ENCODE measurements at places on chromosomes 3 and 15.

DNA sequence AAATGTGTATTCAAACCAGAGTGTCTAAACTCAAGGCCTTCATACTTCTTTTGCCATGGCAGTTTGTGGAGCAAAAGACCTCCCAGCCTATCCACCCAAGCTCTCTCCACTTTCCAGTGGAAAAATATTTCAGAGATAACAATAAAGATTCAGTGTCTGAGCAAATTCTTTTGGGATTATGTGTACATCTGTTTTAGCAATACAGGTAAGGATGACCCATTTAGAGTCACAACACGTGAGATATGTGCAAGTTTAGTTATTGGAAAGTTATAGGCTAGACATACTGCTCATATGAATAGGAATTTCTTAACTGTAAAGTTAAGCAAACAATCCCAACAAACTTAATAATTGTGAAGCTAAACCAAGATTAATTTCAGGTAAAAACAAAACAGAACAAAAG, 174.5 kb upstream of the LRIG1 start:
- no peak for DNase-seq

GRCh38 chr15:76793162-76793561, 112.0 kb downstream of the SCAPER start:
- DNase-seq: no peak

GRCh38 chr15:100775581-100776185, 103.9 kb upstream of the ALDH1A3 start:
- no peak for DNase-seq

- no peak for DNase-seq
These were observed 10.7 kb downstream of the NFKBIZ start for GRCh38 chr3:101859882-101860448.

DNA sequence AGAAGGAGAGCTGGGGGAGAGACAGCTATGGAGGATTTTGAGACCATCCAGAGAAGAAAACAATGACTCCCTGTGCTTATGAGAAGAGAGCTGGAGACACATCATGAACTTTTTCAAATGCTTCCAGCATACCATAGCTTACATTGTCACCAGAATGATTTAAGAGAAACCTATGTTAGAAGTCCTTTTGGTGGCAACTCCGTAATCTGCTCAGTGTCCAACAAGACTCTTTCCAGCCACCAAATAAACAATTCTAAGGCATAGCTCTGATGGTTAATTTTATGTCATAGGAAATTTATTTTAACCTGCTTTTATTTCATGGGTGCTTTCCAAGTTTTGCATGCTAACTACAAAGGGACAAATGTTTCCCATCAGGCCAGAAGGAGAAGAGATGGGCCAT, 200.3 kb upstream of the MCTP2 start:
- no peak for DNase-seq

- DNase-seq: peak; percentile 85
These were observed 178.0 kb upstream of the UMPS start for GRCh38 chr3:124552224-124552623.

GRCh38 chr3:33834096-33834453, 35.6 kb downstream of the PDCD6IP start:
- no peak for DNase-seq

DNA sequence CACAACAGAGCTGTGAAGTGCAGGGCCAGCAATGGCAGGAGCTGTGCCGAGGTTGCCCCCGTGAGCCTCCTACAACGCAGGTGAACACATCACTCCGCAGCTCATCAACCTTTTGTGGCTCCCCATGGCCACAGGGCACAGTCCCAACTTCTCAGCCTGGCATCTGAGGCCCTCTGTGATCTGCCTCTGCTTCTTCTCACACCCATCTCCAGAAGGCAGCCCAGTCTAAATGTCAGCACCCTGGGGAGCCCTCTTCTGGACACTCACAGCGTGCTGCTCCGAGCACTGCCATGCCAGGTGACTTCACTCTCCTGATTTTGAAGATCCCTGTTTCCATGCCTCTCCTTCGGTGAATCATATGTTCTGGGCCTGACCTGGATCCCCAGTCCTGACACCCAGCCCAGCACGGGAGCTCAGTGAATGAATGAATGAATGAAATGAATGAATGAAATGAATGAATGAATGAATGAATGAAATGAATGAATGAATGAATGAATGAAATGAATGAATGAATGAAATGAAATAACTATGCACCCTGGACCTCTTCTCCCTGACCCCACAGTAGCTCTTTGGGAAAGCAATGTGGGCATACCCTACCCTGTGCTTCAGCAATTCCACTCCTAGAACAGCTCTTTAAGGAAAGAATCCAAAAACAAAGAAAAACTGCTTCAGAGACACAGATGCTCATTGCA, 17.9 kb upstream of the SKIC8 start:
- DNase-seq: no peak

GRCh38 chr15:60839510-60840211, 360.7 kb upstream of the ICE2 start:
- DNase-seq: no peak

GRCh38 chr3:171023566-171023965, 3.0 kb downstream of the SLC2A2 start:
- DNase-seq: no peak

GRCh38 chr3:150447631-150448465, 39.8 kb downstream of the TSC22D2 start:
- peak; percentile 33 for DNase-seq

GRCh38 chr3:46114323-46114988, 87.2 kb upstream of the XCR1 start:
- peak; percentile 88 for DNase-seq

- DNase-seq: no peak
These were observed 94.1 kb downstream of the FLNB start for GRCh38 chr3:58102390-58102750.

GRCh38 chr3:43843386-43843785, 152.6 kb downstream of the ABHD5 start:
- no peak for DNase-seq

DNA sequence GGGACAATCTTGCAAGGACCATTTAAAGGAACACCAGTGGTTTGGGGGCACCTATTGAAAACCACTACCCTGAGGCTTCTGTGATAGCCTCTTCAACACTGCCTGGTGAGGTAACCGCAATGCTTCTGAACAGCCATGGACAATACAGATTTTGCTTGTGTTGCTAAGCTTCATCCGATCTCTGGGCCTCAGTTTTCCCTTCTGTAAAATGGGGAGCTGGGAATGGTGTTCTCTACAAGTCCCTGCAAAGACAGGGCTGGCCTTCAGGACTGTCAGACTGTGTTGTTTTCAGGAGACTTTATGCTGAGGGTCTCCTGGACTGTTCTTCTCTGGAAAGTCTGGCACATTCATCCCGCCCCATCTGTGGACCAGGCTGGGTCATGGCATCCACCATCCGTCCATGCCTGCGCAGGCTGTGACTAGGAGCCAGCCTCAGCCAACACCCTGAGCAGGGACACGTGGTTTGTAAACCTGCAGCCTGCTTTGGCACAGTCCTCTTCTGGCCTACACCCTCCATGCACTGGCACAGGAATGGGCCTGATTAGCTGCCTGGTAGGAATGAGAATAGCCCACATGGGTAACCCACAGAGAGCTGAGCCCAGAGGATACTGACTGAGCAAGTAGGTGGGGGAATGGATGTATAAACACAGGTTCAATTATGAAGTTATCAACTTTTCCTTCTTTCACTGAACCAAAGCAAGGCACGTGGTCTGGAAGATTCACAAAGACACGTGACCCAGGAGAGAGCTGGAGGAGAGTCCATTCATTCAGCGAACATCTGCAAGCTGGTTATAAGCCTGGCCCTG, 55.3 kb downstream of the ROPN1B start:
- no peak for DNase-seq

GRCh38 chr3:181105646-181106045, 116.1 kb upstream of the DNAJC19 start:
- no peak for DNase-seq

DNA sequence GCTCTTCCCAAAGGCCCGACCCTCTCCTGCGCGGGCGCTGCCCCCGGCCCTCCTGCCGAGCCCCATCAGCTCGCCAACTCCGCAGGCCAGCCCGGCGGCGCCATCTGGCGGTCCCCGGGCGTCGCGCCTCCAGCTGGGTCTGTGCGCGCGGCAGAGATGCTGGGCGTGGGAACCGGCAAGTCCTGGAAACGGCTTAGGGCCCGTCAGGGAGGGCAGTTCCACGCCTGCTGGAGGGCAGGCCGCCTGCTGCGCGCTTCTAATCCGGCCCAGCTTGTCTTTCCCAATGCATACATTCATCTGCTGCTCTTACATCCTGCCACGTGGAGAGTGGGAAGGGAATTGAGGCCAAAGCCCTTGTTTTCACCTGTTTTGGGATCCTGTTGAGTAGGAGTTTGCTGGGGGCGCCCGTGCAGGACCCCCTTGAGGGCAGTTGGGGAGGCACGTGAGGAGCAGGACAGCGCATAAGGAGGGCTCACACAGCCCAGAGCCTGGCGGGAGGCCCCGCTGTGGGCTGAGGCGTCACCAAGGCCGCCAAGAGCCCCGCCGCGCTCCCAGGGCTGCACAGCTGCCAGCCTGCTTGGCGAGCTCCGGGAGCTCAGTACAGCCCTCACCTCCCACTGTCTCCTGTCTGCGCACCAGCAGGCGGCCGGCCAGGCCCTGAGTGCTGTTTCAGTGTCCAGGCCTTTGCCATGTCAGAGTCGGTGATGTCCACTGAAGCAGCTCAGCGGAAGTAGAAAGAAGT, 165.6 kb downstream of the NSMCE3 start:
- DNase-seq: peak; percentile 25

DNA sequence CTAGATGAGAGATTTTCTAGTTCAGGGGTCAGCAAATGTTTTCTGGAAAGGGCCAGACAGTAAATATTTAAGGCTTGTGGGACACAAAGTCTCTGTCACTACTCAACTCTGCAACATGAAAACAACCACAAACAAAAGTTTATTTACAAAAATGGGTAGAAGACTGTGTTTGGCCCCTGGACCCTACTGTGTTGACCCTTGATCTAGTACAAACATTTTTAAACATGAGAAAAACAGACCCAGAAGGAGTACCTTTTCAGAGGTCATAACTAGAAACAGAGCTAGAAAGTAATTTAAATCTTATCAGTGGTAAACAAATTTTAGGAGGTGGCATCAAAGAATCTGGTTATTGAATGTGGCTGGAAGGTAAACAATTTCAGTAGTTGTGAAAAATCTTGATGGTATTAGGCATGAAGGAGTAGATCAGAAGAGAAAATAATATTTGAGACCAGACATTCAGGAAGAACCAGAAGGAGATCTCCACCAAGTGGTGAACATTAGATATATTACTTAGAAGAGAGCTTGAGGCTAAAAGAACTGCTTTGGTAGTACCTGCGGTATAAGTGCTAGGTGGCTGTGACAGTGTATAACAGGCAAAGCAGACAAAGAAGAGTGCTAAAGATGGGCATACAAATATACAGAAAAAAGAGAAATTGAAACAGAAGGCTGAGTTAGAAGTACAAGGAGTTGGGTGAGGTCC, 101.7 kb downstream of the NR1I2 start:
- no peak for DNase-seq

DNA sequence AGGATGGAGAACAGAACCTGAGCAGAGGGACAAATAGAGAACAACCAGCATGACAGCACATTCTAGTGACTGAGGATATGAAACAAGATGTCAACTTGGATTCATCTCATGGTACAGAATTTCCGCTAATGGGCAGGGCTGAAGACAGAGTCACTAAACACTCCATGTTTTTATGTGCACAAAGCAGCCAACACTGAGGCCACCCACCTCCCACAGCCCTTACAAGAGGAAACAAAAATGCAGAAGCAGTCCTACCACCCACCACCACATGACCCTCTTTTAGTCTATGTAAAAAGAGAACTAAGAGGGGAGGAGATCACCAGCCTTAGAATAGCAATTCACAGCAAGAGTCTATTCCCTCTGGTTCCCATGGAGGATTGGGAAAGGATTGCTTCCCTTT, 131.4 kb upstream of the UBE2E2 start:
- DNase-seq: no peak

DNA sequence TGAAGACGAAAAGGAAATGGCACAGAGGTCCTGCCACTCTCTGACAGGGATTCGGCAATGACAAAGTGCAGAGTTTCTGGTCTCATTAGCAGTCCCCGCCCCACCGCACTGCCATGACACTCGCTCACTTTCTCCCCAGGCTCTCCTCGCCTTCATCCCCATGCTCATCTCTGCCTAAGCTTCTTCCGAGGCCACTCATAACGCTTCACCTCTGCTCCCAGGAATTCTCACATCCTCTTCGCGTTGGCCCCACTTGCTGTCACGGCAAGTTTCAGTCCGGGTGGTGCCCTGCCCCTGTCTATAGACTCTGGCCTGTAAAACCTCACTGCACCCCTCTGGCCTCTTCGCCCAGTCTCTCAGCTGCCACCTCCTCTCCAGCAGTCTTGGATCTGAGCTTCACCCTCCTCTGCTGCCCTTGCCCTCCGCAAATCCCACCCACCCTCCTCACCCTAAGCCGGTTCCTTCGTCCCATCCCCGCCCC, 654 bp downstream of the RUBCN start:
- no peak for DNase-seq

- DNase-seq: no peak
These were observed 53.8 kb upstream of the MRPS22 start for GRCh38 chr3:139289860-139290524.

- no peak for DNase-seq
These were observed 54.5 kb upstream of the C3orf80 start for GRCh38 chr3:160170409-160171370.

- DNase-seq: no peak
These were observed 21.6 kb upstream of the DUSP7 start for GRCh38 chr3:52077925-52078324.

- DNase-seq: no peak
These were observed 424.8 kb upstream of the TPM1 start for GRCh38 chr15:62617741-62618140.

- DNase-seq: no peak
These were observed 43.6 kb upstream of the CHRNB4 start for GRCh38 chr15:78684657-78685056.

GRCh38 chr3:85867072-85867471, 908.3 kb downstream of the CADM2 start:
- DNase-seq: no peak

- DNase-seq: no peak
These were observed 9.2 kb downstream of the PLIN1 start for GRCh38 chr15:89669941-89670340.

- DNase-seq: no peak
These were observed 46.3 kb downstream of the SENP7 start for GRCh38 chr3:101466465-101467309.

DNA sequence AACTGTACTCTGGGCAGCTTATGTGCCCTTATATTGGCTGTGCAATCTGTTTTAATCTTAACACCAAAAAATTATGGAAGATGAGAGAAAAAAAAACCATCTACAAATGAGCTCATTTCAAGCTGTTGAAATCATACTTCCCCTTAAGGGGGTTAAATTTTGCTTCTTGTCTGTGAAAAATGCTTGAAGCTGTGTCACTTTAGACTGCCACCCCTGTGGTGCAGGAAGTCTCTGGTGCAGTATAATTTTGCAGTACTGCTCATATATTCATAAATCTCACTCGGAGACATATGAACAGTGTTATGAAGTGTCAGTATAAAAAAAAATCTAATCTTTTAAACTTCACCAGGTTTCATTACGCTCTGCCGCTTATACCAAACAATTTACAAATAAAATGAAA, 30.4 kb upstream of the FEZF2 start:
- no peak for DNase-seq

DNA sequence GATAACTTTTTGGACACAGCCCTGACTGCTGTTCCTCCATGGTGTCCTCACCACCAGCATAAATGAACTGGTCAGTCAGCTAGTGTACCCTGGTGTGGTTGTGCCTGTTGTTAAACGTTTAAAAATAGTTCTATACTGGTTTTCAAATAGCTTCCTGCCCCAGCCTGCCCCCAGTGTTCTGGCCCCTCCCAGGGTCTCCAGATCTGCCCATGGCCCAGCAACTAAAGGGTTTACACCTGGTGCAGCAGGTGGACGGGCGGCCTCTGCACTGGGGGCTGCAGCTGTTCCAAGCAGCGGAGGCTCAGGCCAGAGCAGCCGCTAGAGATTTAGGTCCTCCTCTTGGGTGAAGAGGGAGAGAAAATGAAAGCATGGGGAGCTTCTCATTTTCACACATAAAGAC, 6.1 kb upstream of the NR2E3 start:
- no peak for DNase-seq
